ENCODE measurements at places on chromosomes 7 and 10.

- no peak for DNase-seq
Observed at GRCh38 chr10:126568809-126569385, 101.6 kb downstream of the C10orf90 start.

DNA sequence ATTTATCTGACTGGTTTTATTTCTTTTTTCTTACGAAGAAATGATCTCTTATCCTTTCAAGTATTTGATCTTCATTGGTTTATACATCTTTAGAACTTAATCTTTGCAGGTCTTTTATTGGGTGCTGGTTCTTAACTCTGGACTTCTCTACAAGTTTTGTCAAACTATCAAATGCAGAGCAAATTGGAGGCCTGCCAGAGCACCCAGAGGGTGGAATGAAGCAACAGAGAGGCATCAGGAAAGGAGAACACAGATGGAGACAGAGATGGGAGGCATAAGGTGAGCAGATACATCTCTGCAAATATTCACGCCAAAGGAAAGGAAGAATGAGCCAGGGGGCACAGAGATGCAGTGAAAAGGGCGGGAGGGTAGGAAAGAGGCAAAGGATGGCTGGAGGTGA lies 130.3 kb downstream of the PKD1L1 start:
- no peak for DNase-seq

- DNase-seq: no peak
Observed at GRCh38 chr10:109996225-109996624, 11.6 kb upstream of the ADD3 start.

DNA sequence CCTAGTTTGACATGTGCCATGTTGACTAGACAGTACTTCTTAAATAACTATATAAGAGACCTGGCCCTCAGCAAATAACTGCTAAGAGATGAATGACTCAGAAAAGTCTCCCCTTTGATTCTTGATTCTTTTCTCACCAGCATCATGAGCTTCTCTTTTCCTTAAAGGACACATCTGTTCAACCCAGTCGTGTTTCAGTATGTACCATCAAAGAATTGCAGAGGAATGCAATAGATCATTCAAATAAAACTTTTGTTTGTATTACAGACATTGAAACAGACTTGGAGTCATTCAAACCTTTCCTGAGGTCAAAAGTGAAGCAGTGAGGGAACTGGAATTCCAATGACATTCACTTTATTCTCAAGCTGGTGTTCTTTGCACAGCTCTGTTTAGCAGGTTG lies 598.3 kb upstream of the GHITM start:
- DNase-seq: no peak

GRCh38 chr10:67110286-67110685 lies 184.4 kb downstream of the LRRTM3 start:
- no peak for DNase-seq

DNA sequence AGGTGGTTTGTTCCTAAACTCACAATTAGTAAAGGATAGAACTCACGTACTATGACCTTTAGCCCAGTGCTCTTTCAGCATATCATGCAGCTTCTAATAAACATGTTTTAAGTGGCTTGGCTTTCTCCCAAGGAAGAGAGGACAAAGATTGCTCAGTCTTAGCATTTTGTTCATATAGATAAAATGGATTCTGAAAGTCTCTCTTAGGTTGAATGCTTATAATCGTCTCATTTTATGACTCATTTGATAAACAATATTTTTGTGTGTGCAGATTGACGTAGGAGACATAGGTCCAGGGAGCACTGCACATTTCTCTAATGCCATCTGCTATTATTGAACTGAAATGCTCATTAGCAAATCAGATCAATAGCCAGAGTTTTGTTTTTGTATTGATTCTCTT lies 44.8 kb downstream of the GNAT3 start:
- DNase-seq: peak; percentile 85

- no peak for DNase-seq
Observed at GRCh38 chr10:59879363-59879913, 26.9 kb downstream of the CCDC6 start.
